ENCODE measurements at places on chromosomes 12 and 14.

DNA sequence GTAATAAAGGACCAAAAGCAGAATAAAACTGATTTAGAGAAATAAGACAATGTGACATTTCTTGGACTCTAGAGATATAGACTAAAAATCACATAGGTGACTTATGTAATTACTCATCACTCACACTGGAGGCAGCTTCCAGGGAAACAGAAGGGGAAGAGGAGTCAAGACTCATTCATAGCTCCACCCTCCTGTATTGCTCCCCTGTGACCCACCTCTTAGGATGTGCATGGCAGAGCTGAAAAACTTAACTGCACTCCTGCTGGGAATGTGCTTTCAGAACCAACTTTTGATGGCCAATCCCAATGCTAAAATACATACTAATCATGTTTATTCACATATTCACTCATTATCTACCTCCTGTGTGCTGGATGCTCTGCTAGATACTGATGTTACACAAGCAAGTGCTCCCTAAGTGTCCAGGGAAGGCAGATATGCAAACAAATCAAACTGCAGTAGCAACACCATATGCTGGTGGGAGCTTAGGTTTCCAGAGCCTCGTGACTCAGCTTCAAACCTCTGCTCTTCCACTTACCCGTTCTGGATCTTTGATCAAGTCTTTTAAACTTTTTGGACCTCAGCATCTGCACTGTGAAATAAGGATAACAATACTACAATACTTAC is 316.1 kb downstream of the GALC start:
- DNase-seq = no peak

DNA sequence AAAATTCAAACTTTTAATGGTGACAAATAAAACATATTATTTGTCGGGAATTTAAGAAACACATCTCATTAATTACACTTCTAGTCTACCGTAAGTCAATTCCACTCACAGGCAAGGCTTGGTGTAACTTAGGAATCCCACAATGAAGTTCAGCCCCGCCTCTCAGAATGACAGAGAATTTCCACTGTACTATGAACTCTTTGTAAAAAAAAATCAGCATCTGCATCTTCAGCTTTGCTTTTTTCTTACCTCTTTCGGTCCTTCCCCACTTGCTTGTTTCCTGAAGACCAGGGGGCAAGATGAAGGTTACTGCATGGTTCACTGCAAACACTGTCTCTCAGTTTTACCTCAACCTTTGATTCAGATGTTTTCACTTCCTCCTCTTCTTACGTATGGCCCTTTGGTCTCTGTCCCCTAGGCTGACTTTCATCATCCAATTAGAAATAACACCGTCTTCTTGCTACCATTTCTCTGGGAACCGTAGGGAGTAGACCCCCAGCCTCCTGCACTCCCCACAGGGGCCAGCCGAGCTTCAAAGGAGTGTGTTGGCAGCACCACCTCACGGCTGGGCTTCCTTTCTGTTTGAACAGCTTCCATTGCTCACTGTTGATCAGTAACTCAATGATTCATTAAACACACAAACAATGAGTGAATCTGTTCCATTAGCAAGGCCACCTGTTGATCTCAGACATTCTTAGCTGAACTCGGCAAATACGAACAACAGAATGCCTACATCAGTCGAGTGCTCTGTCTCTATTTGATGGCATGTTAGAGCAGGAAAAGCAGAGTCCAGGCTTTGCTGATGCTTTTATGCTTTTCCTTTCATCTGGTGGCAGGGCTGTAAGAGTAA is 343.0 kb downstream of the BMP4 start:
- DNase-seq = no peak

- DNase-seq = no peak
Observed at GRCh38 chr14:94677213-94677612, 65.0 kb downstream of the SERPINA3 start.

GRCh38 chr14:71006200-71006563 is 98.9 kb downstream of the PCNX1 start:
- DNase-seq = no peak

DNA sequence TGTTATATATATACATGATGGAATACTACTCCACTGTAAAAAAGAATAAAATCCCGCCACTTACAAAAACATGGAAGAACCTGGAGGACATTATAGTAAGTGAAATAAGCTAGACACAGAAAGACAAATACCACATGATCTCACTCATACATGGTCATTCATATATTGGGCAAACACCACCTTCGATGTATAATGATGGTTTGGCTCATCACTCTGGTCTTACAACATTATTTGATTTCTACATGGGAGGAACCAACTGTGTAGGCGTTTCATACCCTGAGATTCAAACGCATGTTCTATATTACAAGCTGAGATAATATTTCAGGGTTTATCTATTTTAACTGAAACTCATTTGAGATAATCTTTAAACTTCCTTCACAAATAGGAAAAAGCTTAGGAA is 48.3 kb downstream of the ABCD2 start:
- no peak for DNase-seq

- DNase-seq = no peak
Observed at GRCh38 chr12:73531752-73532151, 1005.9 kb upstream of the ATXN7L3B start.

DNA sequence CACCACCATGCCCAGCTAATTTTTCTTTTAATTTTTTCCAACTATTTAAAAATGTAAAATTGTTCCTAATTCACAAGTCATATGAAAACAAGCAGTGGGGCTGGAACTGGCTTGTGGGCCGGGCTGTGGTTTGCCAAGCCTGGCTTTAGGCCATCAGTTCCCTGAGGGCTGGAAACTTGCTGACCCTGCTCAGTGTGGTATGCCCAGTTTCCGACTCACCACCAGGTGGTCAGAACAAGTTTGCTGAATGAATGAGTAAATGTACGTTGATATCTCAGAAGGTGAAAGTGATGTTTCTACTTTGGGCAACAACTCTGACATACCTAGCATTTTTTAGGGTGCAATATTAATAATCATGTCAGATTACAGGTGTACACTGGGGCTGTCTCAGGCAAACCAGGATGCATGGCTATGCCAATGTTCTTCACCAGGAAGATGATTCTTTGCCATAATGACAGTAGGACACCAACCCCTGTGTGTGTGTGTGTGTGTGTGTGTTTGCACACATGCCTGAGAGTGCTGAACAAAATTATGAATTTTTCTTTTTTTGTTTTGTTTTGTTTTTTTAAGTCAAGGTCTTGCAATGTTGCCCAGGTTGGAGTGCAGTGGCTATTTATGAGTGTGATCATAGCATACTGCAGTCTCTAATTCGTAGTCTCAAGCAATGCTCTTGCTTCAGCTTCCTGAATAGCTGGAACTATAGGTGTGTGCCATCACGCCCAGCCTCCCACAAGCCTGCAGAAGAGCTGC is 106.1 kb downstream of the PTPN11 start:
- DNase-seq = no peak

GRCh38 chr12:6644257-6644596 is 3.0 kb downstream of the ACRBP start:
- DNase-seq = no peak

DNA sequence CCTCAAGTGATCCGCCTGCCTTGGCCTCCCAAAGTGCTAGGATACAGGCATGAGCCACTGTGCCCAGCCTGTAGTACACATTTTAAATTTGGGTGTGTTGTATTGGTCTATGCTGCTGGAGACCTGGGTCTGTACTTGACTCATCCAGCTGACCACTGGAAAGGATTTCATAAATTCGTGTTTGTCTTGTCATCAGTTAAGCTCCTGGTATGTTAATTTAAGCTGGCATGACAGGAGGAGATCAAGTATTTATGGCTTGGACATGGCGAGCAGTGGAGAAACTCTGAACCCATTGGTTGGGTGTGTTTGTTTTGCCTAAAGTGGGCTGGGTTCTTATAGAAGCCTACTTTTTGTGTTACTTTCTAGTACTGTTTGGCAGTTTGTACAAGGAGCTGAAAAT is 24.2 kb downstream of the YY1 start:
- no peak for DNase-seq
